Stimulated activated CD4-positive, alpha-beta T cell treated with anti-CD3 and anti-CD28 coated beads, Interleukin-1b, Interleukin-23, amount 100 ng/mL, for 48 hours (primary cell): ENCODE measurements at places on chromosomes 3 and 15.

- no peak for DNase-seq
Measured at GRCh38 chr3:149655826-149656574, 1.8 kb downstream of the WWTR1 start.

DNA sequence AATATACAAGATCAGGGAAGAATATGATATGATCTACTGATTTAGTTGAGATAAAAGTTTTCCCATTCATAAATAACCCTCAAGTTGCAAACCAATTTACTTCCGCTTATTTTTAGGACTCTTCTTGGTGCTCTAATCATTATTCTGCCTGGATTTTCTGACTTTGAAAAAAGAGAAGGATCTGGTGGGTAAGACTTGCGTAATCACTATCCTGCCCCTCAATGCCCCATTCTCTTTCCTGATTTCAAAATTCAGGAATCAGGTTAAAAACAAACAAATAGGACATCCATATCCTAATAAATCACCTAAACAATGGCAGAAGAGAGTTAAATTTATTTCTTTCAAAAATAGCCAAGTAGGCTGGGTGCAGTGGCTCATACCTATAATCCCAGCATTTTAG is 127.5 kb downstream of the CLASP2 start:
- no peak for DNase-seq

DNA sequence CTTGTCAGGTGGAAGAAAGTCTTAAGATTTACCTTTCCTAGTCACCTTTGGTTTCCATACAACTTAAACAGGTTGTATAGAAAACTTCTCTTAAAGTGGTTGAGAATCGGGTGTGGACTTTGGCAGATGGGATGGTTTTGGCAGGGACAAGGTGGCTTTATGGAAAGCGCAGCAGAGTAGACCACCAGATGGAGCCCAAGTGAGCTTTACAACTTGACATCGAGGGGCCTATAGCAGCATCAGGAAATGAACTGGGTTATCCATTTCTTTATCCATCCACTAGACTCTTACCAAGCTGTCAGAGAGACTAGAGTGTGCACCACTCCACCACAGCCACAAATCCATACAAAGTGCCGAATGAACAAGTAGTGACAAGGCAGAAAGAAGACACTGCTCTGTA is 85.3 kb upstream of the MBNL1 start:
- peak; percentile 54 for DNase-seq

DNA sequence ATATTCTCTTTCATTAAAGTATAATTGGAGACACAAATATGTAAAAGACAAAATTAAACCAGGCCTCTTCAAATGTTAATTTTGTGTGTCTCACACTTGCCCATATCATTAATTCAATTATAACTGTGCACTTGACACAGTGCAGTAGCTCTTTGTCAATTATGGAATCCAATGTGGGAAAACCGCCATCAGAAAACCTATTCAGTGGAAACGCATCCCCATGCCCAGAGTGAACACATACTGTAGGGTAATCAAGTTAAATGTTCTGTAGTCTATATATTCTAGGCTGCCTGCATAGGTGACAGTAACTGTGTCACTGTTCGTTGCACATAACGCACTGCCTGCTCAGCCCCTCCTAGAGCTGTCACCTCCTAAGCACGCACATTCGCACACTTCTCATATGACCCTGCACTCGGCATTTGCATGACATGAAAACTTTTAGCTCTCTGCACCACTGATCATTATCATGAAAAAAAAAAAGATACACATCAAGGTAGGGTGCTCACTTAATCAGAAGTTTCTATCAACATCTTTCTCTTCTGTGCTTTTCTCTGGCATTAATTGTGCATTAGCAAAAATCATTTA is 63.2 kb downstream of the MEIS2 start:
- no peak for DNase-seq

DNA sequence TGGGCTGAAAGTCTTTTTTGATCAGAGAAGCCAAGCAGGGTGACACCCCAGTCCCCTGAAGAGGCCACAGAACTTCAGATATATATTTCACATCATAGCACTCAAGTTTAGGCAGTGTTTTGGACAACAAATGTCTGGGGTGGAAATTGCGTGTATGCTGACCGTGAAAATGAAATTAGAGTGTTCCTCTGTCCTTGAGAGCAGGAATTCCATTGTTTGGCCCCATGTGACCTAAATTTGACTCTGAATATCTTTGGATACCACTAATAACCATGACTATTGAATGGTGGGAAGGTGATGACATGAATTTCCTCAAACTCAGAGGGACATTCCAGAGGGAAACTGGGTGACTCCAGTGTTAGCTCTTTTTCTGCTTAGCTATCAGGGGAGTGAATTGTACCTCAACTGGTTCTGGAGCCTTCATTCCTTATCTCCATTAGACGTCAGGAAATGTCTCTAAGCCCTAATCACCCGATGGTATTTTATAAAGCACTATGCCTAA is 263.5 kb upstream of the RASGRP1 start:
- no peak for DNase-seq

GRCh38 chr3:100067589-100067988 is 46.7 kb downstream of the FILIP1L start:
- DNase-seq: no peak

- DNase-seq: no peak
Measured at GRCh38 chr3:125148016-125148812, 64.3 kb downstream of the SLC12A8 start.
